NCI-H460 (cell line): ENCODE measurements at places on chromosomes 5 and 9.

DNA sequence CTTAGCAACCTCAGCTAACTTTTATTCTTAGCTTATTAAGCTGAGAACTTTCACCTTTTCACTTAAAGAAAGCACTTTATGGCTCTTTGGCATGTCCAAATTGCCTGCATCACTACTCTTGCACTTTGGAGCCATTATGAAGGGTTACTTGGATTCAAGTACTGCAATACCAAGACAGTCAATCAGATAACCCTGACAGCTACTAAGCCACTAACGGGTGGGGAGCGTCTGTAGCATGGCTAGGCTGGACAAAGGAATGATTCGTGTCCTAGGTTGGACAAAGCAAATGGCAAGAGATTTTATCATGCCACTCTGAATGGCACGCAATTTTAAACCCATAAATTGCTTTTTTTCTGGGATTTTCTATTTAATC is 39.6 kb downstream of the TRPM6 start:
- DNase-seq: no peak

- no peak for DNase-seq
These were observed 28.4 kb upstream of the BOD1 start for GRCh38 chr5:173644673-173645436.

- peak; percentile 50 for DNase-seq
These were observed 583.4 kb downstream of the ACTL7B start for GRCh38 chr9:108272349-108272899.

GRCh38 chr5:149628221-149628620 is 46.9 kb downstream of the ARHGEF37 start:
- no peak for DNase-seq
